ENCODE measurements at places on chromosomes 5 and 9. TPM values are rescaled to one million over a fixed set of nuclear protein-coding genes. Genes with fewer than 3 reads are reported as not detected.

Gene PDZD2
- total RNA-seq, result 188 TPM

Gene MYOT
- total RNA-seq, result 14.5 TPM

Gene ANKRD31
- 0.06 TPM for total RNA-seq

Gene DAB2IP
- 42.1 TPM for total RNA-seq

Gene ARL14EPL
- not detected for total RNA-seq

Gene DBH
- total RNA-seq, result 0.14 TPM

Gene PROB1
- total RNA-seq, result 38.5 TPM

DNA sequence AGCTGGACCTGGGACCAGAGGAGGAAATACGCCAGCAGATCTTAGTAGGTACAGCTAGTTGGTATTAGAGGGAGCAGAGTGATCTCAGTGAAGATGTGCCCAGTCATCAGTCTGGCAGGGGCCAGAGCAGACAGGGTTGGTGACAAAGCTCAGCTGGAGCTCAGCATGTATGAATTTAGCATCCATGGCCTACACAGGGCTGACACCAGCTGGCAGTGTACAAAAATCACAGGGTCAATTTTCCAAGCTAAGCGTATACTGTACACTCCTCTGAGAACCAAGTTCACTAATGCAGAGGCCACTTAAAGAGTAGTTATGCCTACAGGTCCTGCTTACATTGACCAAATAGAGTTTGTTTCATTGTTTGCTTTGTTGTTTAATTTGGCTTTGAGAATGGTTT, 146.6 kb downstream of the SLC24A2 start:
- no peak for DNase-seq

DNA sequence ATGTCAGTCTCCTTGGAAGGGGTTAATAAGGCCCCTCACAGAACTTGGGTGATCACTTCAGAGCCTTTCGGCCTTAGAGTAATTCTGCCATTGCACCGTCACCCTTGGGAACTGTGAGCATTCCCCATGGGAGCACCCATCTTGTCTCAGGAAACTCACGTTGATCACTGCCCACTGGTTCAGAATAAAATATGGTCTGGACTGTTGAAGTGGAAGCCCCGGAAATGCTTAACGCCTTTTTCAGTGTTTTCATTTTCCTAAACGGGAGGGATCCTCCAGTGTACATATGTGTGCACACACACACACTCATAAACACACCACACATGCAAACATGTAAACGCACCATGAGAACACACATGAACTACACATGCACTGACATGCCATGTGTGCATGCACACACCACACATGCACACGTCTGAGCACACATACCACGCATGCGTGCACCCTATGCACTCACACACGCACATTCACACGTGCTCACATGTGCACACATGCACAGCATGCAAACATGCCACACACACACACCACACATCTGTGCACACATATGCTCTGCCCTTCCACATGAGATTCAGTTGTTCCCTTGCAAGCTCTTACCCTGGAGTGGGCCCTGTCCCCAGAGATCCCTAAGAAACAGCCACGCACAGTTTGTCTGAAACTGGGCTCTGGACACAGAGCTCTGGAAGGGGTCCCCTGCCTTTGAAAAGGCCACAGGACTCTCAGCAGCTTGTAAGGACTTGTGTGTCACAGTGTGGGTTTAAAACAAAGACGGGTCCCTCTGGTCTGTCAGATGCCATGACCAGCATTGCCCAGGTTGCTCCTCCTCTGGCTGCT, 17.0 kb downstream of the MRPL36 start:
- no peak for DNase-seq

GRCh38 chr5:151740958-151741373, 17.5 kb downstream of the ATOX1 start:
- DNase-seq, result no peak

DNA sequence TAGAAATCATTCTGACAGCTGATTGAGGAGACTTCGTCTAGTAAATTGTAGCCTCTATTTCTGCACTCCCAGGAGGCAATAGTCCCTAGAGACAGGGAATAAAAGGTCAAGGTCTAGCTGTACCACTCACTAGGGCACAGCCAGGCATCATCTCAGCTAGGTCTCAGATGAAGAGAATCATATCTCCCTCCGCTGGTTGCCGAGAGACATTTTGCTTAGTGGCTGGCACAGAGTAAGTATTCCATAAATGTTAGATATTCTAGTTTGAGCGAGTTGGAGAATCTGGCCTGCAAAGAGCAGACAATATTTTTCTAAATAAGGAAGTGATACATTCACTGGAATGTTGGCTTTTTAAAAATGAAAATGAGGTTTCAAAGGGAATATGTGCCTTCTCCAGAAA, 180.4 kb upstream of the ACTBL2 start:
- DNase-seq, result no peak

- DNase-seq, result no peak
These were observed 80.8 kb downstream of the MAPKAP1 start for GRCh38 chr9:125626187-125626586.

GRCh38 chr9:96719921-96720320, 58.0 kb downstream of the ZNF510 start:
- DNase-seq, result peak; percentile 54

- DNase-seq, result no peak
These were observed 350.8 kb downstream of the EFNA5 start for GRCh38 chr5:107319901-107320300.

DNA sequence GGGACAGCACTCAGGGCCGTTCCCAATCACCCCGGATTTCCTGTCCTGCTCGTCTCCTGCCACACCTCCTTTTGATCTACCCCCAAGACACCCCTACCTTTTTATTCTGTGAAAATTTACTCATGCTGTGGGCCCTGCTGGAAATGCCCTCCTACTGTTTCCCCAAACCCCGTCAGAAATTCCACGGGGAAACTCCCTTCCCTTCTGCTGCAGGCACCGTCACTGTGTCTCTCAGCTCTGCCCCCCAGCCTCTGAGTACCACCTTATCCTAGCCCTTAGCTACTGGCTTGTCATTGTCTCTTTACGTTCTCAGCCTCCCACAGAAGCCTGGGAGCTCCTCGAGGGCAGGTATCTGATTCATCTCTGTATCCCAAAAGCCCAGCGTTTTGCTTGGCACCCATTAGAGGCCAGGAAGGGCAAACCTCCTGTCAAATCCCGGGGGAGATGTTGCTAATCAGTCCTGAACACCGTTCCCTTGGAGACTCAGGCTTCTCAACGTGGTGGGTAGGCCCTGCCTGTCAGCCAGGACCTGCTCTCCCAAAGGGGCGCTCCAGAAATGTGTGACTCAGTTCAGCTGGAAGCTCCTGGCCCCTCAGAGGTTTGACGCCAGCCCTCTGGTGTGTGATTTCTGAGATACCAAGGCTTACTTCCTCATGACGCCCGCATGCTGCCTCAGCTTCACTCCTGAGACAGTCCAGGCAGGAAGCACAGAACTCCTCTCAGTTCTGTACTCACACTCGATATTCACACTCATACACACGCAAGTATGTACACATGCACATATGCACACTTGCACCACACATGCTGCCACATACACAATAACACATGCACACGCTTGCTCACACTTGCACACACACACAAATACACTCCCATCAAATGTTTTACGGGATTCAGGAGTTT, 50.7 kb upstream of the GRHPR start:
- DNase-seq, result no peak

DNA sequence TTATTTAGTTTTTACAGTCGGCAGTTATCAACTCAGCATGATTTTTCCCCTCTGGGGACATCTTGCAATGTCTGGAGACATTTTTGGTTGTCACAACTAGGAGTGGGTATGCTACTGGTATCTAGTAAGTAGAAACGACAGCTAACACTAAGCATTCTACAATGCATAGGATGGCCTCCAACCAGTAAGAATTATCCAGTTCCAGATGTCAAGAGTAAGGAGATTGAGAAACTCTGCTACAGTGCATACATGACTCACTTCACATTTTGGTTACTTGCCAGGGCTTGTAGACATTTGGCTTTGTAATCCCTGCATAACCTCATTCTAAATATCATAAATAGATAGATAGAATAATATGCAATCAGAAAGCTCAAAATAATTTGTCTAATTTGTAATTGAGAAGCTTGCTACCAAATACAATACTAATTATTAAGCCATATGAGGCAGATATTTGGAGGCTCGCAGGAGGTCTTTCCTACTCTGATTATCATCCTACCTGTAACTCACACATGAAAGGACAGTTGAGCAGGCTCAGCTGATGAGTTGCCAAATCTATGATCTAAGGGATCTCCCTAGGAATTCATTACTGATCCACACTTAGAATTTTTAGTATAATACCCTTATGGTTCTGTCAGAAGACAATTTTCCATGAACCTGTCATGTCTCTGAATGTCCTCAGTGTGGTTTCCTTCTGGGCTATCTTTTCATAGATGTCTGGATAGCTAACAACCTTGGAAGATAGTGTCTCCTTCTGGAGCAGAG, 346.9 kb upstream of the TLE4 start:
- no peak for DNase-seq

GRCh38 chr9:131097948-131098278, 1.6 kb downstream of the AIF1L start:
- peak; percentile 90 for DNase-seq

GRCh38 chr5:3680821-3681220, 85.2 kb downstream of the IRX1 start:
- no peak for DNase-seq

GRCh38 chr5:135237748-135238103, 161.3 kb downstream of the MACROH2A1 start:
- no peak for DNase-seq

GRCh38 chr5:127867022-127867783, 164.0 kb downstream of the CCDC192 start:
- DNase-seq, result no peak

DNA sequence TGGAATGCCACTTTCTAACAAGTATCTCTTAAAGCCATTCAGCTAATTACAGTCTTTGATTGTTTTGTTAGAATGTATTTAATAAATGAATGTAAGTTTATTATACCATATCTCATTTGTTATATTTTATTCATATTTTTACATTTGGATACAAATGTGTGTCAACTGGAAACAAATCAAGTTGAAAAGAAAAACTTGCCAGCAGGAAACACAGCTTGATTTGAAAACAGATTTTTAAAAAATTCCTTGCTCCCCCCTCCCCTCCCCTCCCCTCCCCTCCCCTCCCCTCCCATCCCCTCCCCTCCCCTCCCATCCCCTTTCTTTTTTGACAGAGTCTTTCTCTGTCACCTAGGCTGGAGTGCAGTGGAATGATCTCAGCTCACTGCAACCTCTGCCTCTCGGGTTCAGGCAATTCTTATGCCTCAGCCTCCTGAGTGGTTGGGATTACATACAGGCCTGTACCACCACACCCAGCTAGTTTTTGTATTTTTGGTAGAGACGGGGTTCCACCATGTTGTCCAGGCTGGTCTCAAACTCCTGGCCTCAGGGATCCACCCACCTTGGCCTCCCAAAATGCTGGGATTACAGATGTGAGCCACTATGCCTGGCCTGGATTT, 227.6 kb downstream of the WDR70 start:
- DNase-seq, result no peak
